ENCODE measurements at places on chromosomes 2 and 18.

DNA sequence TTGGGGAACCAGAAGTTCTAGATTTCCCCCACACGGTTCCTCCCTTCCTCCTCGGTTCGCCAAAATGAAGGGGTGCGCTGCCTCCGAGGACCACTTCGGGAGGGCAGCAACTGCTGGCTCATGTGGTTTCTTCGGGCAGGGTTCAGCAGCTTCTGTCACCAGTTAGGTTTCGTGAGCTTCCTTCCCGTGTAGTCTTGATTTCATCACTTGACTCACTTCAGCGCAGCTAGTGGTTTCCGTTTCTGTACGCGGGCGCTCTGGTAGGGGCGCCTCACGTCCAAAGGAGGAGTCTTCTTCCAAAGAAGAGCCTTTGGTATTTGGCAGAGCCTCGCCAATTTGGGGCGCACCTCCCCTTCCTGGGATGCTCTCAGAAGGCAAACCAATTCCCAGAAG, 485 bp upstream of the GALNT3 start:
- DNase-seq: peak; percentile 4

DNA sequence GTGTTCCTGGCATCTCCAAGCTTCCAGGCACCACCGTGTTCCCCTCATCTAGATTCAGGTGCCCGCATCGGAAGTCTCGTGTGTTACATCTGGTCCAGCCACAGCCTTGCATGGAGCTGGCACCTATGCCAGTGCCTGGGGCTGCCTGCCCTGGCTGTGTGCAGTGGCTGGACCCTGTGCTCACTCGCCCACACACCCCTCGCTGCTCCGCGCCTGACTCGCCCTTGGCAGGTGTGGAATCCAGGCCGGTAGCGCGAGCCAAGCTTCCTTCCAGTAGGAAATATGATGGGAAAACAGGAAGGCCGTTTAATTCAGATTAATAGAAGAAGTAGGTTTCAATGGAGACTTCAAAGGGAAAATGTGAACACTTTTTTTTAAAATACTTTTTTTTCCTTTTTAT, 78.0 kb downstream of the PTPN4 start:
- no peak for DNase-seq

DNA sequence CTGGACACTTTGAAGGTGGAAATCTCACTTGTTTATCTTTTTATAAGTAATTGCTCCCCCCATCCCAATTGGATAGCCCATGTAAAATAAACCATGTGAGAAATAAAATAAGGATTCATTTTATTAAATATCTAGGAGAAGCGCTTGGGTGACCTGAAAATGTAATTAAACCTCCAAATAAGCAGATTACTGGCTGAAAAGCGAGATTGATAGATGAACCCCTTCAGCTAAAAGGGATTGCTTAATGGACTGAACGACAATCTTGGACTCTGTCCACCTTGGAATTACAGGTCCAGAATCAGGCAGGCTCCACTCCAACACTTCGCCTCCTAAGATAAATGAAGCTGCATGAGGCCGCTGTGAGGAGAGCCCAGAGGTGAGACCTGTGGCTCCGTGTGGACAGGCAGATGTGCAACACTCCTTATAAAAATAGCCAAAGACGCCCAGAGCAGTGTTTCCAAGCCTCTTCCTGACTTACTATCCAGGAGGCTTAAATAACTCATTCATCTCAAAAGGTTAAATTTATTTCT, 441.5 kb downstream of the MTX2 start:
- DNase-seq: no peak

DNA sequence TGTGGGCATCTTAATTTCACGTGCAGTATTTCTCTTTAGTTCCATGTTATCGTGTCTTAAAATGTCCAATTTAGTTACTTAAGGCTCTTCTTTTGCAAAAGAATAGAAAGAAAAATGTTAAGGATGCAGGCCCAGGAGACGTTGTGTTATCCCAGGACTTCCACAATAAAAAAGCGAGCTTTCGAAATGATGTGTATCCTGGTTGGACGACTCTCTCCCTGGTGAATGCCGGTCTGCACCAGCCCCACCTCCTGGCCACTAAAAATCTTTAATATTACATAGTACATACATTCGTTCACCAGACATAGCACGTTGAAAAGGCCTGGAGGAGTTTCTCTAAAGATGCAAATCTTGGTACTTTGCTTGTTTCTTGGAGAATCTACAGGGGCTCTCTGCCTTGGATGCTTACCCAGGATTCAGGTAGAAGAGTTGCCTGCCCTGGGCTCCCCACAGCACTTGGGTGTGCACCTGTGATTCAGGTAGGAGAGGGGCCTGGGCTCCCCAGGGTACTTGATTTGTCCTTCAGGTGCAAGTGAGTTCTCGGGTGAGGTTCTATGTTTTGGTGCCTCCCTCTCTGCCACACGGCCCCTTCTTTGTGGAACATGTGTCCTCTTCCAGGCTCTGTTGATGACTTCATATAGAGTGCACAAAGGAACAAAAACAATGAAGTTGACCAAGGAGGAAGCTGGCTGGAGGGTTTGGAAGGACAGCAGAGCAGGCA, 26.6 kb downstream of the TWIST2 start:
- DNase-seq: no peak

DNA sequence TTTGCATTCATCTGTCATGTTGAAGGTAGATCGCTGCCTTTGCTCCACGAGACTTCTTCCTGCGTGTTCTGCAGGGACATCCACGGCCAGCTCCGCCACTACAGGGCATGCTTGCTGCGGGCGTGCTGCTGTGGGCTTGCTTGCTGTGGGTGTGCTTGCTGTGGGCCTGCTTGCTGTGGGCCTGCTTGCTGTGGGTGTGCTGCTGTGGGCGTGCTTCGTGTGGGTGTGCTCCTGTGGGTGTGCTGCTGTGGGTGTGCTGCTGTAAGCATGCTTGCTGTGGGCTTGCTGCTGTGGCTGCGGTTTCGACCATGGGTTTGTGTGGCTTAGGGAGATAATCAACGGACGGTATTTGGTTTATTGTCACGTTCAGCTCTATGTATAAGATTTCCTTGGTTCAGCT, 161.3 kb upstream of the NFATC1 start:
- no peak for DNase-seq

GRCh38 chr2:224973112-224974016, 68.9 kb downstream of the DOCK10 start:
- no peak for DNase-seq

DNA sequence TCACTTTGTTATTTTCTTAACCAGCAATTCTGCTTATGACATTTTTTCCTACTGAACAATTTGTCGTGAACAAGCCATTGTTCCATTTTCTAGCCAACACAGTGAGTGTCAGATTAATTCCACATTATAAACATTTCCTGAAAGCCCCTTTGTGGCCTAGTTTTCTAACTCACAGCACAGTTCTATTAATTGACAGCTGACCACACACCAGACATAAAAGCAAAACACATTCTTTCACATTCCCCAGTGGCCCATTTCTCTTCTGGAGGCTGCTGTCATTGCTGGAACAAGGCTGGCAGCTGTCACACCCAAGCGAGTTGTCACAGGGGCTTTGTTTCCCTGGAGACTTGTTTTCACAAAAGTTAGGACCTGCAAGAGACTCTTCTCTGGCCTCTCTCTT, 50.7 kb downstream of the RNF152 start:
- DNase-seq: no peak

DNA sequence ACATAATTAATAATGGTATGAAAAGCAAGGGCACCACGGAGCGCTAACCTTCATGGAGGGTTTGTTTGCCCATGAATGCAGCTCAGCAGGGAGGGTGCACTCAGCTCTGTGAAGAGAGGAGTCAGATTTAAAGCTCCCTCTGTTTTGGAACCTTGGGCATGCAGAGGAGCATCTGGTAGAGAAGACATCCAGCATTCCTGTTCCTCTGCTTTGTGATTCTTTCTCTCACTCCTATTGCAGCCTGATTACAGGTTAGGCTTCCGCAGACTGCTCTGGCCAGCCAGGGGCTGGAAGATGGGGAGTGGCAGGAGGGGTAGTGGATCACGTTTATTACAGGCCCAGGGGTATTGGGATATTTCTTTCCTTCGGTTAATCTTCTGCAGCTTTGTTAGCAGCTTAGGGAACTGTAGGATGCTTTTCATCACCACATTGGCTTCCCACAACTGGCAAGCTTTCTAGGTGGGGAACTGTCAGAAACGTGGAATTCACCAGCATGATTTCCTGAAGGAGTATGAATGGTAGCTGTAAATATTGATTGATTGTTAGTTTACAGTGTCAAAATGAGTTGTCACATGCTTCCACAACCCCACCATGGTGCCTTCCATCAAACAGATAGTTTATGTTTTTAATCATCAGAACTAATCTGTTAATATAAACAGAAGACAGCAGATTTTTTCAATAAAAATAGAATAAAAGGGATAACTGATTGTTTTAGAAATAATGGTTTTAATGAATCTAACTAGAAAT, 201.1 kb downstream of the VAPA start:
- no peak for DNase-seq

GRCh38 chr2:144771348-144771747, 251.4 kb upstream of the ZEB2 start:
- no peak for DNase-seq

DNA sequence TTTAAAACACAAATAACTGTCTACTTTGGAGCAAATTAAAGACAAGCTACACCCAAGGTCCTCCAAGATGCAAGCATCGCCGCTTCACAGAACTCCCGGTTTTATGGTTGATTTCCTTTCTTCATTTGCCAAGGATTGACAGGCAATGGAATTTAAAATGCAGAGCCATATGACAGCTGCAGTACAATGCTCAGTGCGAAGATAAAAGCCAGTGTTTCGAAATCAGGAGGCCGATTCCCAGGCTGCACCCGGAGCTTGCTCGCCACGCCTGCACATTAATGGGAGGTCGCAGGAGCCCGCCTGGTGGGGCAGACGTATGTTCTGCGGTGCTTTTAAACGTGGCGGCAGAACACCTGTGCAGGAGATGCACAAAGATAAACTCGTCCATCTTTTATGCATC, 727.6 kb upstream of the SOX11 start:
- no peak for DNase-seq

- DNase-seq: peak; percentile 16
These were observed 49.3 kb downstream of the GREB1 start for GRCh38 chr2:11582862-11583752.

- DNase-seq: no peak
These were observed 199.4 kb upstream of the CYP26B1 start for GRCh38 chr2:72347081-72347480.

GRCh38 chr18:9319333-9319732, 15.2 kb upstream of the TWSG1 start:
- no peak for DNase-seq

- DNase-seq: no peak
These were observed 89.5 kb downstream of the PXDN start for GRCh38 chr2:1654696-1655374.

DNA sequence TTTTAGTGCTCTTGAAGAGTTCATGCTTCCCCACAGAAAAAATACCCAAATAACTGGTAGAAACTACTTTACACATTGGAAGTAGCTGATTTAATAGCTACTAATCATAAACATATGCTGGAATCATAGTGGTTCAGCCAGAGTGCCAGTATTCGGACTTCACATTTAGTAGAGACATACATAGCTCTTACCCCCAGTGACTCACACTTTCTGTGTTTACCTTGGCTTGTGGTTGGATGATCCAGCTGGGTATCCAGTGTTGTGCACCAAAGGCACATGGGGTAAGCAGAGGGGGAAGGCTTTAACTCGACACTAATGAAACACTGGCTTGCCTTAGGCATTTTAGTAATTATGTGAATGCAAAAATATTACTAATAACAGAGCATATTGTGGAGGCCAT, 18.1 kb downstream of the ARHGAP28 start:
- DNase-seq: no peak

DNA sequence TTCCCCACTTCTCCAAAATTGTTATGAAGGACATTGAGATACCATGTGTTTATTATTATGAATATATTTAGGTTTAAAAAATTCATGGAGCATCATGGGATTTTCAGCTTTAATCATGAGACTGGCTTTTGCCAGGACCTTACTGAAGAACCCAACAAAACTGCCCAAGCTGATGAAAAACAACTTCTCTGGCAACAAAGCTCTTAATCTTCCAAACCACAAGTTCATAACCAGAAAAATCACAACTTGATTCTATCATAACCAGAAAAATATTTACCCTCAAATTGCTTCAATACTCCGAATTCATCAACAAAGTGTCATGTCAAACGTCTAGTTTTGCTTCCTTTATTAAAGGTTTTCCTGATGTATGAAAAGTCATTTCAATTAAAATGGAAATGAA, 971.8 kb upstream of the ACVR2A start:
- no peak for DNase-seq

- no peak for DNase-seq
These were observed 198.5 kb upstream of the GALNT5 start for GRCh38 chr2:157059036-157059435.

- DNase-seq: no peak
These were observed 226.1 kb upstream of the HNRNPA3 start for GRCh38 chr2:176986487-176986886.

GRCh38 chr2:223027442-223027841, 24.5 kb upstream of the KCNE4 start:
- DNase-seq: no peak

DNA sequence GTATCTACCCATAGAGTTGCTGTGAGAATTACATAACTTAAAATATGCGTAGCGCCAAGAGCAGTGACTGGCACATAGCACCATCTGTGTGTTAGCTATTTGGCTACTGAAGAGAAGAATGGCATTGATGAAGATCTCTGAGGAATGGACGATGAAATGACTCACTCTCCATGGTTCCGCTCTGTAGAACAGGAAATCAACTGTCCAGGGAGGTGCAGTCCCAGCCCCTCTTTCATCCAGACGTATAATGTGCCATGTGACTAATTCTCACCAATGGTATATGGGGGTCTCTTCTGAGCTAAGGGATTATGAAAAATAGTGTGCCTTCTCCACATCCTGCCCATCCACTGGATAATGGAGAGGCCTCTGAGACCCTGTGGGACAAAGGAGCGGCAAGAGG, 254.8 kb downstream of the CYP26B1 start:
- no peak for DNase-seq

DNA sequence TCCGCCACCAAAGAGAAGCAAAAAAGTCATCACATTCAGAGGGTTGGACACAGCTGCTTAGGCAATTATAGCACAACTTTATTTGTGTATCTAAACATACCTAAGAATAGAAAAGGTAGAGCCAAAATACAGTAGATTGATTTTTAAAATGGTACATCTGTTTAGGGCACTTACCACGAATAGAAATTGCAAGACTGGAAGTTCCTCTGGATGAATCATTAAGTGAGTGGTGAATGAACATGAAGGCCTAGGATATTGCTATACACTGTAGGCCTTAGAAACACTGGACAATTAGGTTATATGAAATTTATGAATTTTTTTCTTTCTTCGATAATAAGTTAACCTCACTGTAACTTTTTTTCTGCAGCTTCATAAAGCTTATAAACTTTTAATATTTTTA, 687.0 kb downstream of the BCL11A start:
- no peak for DNase-seq

Measured in NCI-H2107 (cell line).